Osteoblast (primary cell): ENCODE measurements at places on chromosomes 11 and 22. TPM values are rescaled to one million over a fixed set of nuclear protein-coding genes. Genes with fewer than 3 reads are reported as not detected.

DNA sequence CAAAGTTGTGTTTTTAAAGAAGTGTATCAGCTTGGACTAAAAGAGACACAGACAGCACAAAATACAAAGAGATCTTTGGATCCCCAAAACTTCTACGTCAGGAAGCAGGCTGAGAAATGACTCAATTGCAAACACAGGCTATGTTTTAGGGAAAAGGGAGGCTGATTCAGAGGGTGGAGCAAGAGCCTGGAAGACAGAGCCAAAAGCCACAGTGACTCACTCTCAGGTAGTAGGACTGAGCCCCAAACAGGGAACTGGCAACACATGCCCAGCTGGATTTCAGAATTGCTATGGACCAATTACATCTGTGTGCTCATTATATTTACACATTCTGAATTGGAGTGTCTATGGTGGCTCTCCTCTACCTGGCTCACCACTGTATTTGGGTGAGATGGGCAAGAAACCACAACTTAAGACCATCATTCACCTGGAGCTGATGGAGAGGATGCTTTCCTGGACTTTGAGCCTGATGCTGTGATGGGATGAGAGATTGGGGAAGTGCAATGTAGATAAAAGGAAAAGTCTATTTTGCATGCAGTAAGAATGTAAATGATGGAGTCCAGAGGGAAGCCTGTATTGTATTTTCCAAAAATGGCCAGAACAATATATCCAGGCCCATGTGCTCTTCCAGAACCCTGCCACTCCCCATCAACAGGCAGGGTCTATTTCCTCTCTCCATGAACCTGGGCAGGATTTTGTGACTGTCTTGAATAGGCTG, 20.8 kb upstream of the LINC01488 start:
- H3K27ac ChIP-seq, result peak overlapping the region; percentile 80
- H3K4me1 ChIP-seq, result peaks cover 21% of the 10 kb centered on the region
- H3K4me3 ChIP-seq, result no peak overlapping the region

- H3K4me1 ChIP-seq, result peaks cover 32% of the 10 kb centered on the region
- no peaks in the 10 kb centered on the region for H3K27me3 ChIP-seq
- H3K4me3 ChIP-seq, result no peak overlapping the region
- no peaks in the 10 kb centered on the region for H3K36me3 ChIP-seq
- DNase-seq, result no peak
- H3K27ac ChIP-seq, result no peak overlapping the region
Measured at GRCh38 chr11:94150704-94151685, 22.4 kb downstream of the PANX1 start.

The FXYD6 gene
- total RNA-seq, result not detected in 2 replicates

The FZD4 gene
- total RNA-seq, result 12.7 and 16.2 TPM in 2 replicates

GRCh38 chr11:9184516-9184915, 80.6 kb downstream of the DENND5A start:
- H3K4me1 ChIP-seq, result peaks cover 11% of the 10 kb centered on the region
- H3K27me3 ChIP-seq, result no peaks in the 10 kb centered on the region
- no peak for DNase-seq
